ENCODE measurements at places on chromosomes 6 and 20.

GRCh38 chr6:21381331-21381963, 212.1 kb upstream of the SOX4 start:
- DNase-seq, result no peak

- no peak for DNase-seq
Measured at GRCh38 chr6:120646101-120646500, 688.2 kb downstream of the TBC1D32 start.

GRCh38 chr6:111900735-111901134, 27.5 kb upstream of the FYN start:
- DNase-seq, result no peak

DNA sequence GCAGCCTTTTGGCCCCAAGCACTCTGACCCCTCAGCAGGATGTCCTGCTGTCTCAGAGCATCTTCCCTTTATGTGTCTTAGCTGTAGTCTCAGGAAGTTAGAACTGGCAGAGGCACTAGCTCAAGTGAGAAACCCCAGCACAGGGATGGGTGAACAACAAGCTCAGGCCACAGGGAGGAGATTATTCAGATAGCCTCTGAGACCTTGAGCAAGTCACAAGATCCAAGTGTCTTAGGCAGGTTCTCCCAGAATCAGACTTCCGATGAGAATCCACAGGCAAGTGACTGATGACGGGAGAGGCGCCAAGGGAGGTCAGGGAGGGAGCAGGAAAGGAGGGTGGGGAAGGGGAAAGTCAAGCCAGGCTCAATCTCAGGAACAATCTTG, 13.0 kb upstream of the SYNDIG1 start:
- no peak for DNase-seq

- DNase-seq, result no peak
Measured at GRCh38 chr20:57679113-57679512, 30.7 kb downstream of the PMEPA1 start.

GRCh38 chr20:50174456-50174855, 16.2 kb upstream of the CEBPB start:
- DNase-seq, result no peak

- no peak for DNase-seq
Measured at GRCh38 chr20:57244627-57245214, 21.7 kb downstream of the BMP7 start.

DNA sequence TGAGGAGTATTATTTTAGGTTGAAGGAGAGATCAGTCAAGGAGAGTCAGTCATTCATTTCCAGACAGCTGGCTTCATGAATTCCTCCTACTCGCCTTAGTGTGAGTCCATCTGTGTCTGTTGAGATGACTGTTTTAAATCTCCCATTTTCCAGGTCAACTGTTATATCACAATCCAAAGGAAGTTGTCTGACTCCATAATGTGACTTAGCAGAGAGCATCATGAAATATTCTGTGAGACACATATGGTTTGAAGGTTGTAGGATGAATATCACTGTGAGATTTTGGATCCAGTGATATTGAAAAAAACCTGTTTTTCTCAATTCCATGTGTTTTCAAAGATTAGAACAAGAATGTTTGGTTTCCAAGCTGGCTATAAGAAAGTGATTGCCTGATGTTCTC, 530.2 kb upstream of the MAN1A1 start:
- DNase-seq, result no peak

- no peak for DNase-seq
Measured at GRCh38 chr20:36051318-36052116, 83.1 kb downstream of the CNBD2 start.

DNA sequence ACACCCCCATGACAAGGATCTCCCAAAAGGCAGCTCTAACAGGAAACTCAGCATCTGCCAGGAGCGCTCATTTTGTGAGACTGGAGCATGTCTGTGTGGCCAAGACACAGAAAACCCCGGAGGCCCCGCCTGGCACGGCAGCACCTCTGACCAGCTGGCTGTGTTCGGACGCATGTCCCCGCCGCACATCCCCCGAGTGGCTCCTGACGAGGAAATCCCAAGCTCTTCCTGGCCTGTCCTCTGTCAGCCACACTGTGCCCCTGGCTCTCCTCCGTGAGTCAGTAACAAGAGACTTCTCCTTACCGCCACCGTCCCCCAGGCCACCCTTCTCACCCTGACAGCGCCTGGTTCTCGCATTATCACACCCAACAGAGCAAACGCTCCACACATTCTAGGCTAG, 14.4 kb downstream of the SLC2A4RG start:
- no peak for DNase-seq

- DNase-seq, result no peak
Measured at GRCh38 chr6:159788753-159789376, 537 bp downstream of the TCP1 start.

DNA sequence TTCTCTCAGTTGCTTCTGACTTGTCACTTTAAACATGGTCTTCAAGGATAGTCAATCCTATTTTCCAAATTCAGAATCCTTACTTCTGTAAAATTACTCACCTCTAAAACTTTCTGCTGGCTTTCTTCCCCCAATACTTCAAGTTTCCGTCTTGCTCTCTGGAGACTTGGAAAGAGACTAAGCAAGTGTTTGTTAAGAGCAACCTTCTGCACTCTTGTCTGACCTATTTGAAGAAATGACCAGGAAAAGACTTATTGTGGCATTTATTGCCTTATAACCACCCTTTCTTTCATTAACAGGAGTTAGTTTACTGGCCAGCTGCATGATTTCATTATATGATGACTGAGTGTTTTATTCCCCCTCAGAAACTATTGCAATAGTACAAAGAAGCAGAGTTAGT, 181.0 kb downstream of the TBC1D7 start:
- no peak for DNase-seq

- no peak for DNase-seq
Measured at GRCh38 chr6:132252113-132252512, 149.2 kb downstream of the MOXD1 start.

DNA sequence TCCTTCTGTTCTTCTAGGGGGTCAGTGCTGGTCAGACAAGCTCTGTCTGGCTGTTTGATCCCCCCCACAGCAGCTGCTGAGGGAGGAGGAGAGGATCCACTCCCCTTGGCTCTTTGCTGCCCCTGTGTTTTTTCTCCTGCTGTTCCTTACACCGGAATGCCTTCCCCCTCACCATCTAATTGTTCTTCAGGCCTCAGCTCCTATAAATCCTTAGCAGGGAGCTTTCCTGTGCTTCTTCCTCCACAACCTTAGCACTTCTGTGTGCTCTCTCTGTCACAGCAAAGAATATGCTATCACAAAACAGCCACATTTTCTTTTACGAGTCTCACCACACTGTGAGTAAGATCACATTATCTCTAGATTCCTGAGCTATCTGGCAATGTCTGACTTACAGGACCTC, 196.6 kb downstream of the OTOR start:
- no peak for DNase-seq

GRCh38 chr20:20409331-20409730, 41.4 kb downstream of the INSM1 start:
- DNase-seq, result no peak

- DNase-seq, result no peak
Measured at GRCh38 chr20:32070690-32071213, 18.7 kb downstream of the HCK start.

GRCh38 chr20:53146201-53146891, 174.2 kb downstream of the TSHZ2 start:
- no peak for DNase-seq

DNA sequence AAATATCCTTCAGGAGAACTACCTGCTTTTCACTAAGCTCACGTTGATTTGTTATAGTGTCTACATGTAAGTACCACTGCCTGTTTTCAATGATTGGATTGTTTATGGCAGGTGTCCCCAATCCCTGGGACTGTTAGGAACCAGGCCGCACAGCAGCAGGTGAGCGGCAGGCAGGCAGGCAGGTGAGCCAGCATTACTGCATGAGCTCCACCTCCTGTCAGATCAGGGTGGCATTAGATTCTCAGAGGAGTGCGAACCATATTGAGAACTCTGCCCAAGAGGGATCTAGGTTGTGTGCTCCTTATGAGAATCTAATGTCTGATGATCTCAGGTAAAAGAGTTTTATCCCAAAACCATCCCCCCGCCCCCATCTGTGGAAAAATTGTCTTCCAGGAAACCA, 303.3 kb downstream of the EYA4 start:
- no peak for DNase-seq

DNA sequence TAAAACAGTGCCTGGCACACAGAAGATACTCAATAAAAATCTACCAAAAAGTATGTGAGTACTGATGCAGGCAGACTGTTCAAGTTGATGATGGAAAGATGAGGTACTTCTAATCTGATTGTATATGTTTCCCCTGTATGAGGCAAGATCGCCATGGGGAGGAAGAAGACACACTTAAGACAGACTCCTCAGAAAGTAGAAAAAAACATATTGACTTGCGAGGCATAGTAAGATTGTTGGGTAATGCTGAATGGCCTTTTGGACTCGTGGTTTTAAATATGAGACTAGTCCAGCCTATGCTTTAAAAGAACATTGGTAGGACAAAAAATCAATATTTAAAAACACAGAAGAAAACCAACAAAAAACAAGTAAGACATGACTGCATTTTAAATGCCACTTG, 72.6 kb downstream of the SHPRH start:
- DNase-seq, result no peak

DNA sequence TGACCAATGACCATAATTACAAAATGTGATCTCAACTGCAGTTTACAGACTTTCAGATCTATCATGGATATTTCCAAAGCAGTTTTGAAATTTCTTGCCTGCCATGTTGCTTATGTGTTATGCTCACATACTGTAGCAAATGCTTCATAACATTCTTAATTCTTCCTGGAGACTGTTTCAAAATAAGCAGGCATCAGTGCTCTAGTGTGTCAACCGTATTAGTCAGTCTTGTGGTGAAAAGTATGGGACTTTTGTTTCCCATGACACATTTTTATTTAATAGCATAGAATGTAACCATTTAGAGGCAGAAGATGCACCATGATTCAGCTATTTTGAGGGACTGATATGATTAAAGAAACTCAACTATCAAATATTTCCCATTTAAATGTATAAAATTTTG, 1.7 kb downstream of the POPDC3 start:
- no peak for DNase-seq

GRCh38 chr6:108698593-108699289, 138.0 kb downstream of the FOXO3 start:
- DNase-seq, result no peak

GRCh38 chr20:38126146-38126921, 38.7 kb downstream of the TGM2 start:
- DNase-seq, result no peak

- no peak for DNase-seq
Measured at GRCh38 chr20:23546435-23547144, 21.7 kb downstream of the CST9L start.

DNA sequence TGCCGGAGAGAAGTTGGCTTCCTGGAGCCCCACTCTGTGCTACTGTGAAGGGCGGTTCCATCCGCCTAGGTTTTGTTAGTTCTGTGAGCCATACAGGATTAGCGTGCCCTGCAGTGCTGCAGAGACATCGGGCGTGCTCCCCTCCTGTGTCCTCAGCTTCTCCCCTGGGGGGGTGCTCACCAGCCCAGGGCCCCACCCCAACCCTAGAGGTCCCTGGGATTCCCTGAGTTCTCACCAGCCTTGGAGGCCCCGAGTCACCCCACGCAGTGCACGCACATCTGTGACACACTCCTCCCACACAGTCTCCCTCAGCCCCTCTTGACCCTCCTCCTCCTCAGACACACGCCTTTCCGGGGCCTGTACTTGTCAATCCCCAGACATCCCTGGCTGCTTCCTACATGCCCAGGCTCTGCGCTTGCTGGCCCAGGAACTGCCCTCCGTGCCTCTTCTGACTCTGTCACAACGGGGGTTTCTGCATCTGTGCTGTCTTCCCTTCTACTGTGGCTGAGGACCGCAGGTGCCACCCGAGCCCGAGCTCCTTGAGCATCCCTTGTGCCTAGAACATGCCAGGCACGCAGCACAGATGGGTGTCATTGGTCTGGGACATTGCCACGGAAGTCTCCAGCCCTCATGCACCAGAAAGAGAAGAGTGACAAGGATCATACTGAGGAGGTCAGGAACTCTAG, 123.2 kb upstream of the RPS6KA2 start:
- DNase-seq, result no peak

DNA sequence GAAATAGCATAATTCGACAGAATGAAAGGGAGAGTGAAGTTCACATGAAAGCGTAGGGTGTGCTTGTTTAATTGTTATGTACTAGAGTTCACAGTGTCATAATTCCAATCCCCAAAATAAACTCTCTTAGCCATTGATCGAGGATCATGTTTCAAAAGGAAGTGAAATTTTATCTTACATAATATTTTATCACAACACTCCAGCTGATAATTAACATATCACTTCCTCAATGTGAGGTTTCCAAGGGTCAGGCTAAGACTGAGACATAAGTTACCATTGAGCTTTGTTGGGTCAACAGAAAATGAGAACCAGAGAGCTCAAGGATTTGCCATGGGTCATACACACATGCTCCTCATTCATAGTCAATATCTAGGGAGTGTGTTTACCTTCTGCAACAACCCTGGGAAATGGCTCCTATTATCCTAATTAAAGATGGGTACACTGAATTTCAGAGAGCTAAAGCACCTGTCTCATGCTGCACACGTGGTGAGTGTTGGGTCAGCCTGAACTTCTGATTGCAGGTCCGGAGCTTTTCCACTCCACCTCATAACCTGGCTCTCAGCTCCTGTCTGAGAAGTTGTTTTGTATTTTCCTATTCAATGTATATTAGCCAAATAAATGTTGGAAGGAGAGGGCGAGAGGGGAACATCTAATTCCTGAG, 3.0 kb downstream of the GSTA2 start:
- DNase-seq, result no peak

- DNase-seq, result no peak
Measured at GRCh38 chr6:36436466-36436865, 6.2 kb downstream of the PXT1 start.
